Stimulated activated CD4-positive, alpha-beta T cell treated with anti-CD3 and anti-CD28 coated beads, Interleukin-12 subunit alpha, Interleukin-12 subunit beta, amount 100 ng/mL, for 24 hours (primary cell): ENCODE measurements at places on chromosomes 13 and 19.

DNA sequence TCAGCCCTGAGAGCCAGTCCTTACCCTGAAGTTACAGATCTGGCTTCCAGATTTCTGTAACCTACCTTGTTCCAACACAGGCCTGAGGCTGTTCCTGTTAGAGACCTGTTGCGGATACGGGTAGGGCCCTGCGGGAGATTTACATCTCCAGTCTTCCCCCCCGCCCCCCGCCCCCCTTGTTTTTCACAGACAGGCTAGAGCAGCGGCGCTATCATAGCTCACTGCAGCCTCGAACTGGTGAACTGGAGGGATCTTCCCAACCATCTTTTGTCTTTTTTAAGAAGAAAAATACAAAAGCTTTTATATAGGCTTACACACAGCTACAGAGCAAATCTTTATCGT, 10.6 kb upstream of the CEACAM21 start:
- DNase-seq: no peak

- DNase-seq: no peak
Observed at GRCh38 chr13:30410705-30411125, 11.6 kb upstream of the UBE2L5 start.

DNA sequence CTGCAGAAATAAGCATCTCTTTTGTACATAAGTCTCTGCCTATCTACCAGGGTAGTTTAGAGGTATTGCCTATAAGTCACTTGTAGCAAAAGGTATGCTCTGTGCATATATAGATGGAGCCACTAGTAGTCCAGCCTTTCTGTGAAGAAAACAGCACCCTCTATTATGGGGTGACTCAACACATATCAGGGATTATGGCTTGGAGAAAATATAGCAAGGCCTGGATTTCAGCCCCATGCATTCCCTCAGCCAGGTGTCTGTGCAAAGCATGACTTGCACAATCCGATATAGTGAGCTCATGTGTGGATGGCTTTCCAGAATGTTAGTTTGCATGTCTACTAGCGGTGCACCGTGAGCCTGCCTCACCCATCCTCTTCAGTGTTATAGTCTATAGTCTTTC, 13.4 kb upstream of the NALCN start:
- no peak for DNase-seq

DNA sequence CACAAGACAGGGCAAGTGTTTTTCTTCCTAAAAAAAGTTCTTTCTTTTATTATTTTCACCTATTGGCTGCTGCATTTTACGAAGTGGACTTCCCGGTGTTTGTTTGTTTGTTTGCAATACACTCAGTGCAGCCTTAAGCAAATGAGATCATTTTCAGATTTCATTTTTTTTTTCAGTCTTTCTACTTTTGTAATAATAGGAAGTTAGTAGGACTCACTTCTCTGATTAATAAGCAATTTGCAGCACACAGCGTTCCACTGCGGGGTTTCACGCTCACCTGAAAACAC, 128.3 kb downstream of the STK24 start:
- DNase-seq: no peak

DNA sequence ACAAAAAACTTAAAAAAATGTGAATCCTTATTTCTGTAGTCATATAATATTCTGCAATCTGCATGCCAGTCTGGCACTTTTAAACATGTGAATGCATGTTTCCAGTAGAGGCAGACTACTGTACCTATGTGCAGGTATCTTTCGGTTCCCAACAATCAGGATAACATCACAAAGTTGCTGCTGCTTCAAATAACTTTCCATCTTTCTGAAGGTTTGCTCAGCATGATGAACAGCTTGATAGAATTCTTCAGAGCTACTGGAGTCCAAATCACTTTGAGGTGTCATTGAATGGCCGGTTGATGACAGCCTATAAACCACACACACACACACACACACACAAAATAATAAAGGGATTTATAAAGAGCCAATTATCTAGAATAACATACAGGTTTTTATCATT, 132.1 kb upstream of the ATXN8OS start:
- no peak for DNase-seq

GRCh38 chr13:24165746-24166145, 5.2 kb downstream of the SPATA13 start:
- DNase-seq: no peak

DNA sequence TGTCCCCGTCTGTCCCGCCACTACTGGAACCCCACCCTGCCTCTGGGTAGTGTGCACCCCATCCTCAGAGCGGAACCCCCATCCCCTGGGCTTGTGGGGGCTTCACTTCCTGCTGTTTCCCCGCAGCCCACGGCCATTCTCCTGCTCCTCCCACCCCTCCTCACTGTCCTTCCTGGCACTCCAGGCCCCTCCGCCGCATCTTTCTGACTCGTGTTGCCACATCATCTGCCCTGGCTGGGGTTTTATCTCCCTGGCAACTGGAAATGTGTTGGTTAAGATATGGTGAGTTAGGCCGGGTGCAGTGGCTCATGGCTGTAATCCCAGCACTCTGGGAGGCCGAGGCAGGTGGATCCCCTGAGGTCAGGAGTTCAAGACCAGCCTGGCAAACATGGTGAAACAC, 37.3 kb downstream of the KDM4B start:
- DNase-seq: no peak

GRCh38 chr19:42440357-42441048, 2.2 kb downstream of the CXCL17 start:
- DNase-seq: peak; percentile 79

GRCh38 chr19:55305491-55305890, 19.6 kb downstream of the TMEM150B start:
- peak; percentile 34 for DNase-seq

DNA sequence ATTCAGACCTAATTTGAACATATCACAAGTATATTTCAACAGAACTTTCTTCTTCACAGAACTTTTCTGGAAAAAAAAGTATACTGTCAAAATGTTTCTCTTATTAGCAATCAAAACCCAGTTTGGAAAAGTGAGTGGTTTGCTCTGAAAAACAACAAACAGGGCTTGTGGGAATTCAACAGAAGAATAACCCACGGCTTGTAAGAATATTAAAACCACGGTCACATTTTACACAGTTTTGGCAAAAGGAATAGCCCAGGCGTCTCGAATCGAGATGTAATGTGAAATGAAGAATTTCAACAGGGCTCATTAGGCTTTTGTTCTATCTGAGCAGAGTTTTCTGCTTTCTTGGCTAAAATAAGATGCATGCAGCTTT, 70.7 kb downstream of the COL4A2 start:
- DNase-seq: no peak

- no peak for DNase-seq
Observed at GRCh38 chr19:51121257-51121656, 3.4 kb upstream of the SIGLEC9 start.

DNA sequence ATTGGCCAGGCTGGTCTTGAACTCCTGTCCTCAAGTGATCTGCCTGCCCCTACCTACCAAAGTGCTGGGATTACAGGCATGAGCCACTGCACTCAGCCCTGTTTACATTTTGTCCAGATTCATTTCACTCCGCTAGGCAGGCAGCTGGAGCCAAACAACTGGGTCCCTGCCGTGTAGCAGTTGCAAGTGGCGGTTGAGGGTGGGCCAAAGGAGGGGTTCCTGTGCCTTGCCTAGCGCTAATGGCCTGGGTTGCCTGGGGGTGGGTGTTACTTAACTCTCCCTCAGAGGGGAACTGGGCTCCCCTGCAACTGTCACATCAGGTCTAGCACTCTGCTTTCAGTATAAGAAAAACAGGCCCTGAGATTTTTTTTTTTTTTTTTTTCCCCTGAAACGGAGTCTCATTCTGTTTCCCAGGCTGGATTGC, 7.4 kb downstream of the ACP5 start:
- DNase-seq: no peak
